ENCODE measurements at places on chromosomes 5 and 9.

DNA sequence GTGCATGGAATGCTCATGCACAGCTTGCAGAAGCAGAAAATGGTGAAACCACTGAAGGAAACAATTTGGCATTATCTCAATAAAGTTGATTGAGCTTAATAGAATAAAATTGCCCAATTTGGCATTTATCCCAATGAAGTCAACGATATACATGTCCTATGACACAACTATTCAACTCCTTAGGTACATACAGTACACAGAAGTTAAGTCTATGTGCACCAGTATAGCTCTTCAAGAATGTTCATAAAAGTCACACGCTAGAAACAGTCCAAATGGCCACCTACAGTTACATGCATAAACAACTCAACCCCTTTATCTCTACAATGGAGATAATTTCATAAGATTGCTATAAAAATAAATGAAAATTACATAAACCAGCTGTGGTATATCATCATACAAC is 184.5 kb downstream of the DENND1A start:
- DNase-seq: no peak

DNA sequence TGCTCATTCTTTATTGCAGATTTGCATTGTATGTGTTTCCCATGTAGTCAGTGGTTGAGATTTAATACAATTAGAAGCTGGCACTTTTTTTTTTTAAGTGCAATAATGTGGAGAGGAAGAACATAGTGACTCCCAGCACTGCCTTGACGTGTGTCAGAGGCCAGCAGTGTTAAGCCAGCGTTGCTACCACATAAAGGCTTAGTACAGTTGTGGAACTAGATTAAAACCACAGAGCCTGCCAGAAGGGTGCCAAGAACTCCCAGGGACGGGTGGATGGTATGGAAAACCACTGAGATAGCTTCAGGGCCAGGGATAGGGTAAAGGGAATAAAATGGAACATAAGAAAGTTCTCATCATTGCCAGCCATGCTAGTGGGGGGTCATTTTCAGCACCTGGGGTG is 142.9 kb downstream of the TRIO start:
- DNase-seq: no peak

DNA sequence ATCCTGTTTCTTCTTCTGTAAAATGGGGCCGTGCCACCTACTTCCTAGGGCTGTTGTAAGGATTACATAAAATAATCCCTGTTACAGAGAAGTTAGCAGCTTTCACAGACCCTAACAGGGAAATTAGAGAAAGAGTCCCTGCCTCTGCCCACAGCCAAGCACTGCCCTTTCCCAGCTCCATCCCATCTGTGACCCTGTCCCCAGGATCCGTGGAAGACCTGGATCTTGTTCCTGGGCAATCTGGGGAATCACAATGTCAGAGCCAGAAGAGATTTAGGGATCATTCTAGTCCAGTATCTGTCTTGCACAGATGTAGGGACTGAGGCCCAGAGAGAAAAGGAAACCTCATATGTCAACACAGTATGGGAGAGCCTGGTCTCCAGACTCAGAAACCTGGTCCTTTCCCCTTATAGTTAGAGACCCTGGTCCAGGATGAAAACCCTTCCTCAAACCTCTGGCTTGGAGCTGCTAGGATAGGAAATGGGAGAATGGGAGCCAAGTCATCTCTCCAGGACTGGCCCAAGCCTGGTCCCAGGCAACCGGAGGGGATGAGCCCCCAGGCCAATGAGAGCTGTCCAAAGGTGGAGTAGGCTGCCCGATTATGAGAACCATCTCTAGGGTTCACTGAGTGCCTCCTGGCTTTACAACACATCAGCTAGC is 12.5 kb downstream of the LHX6 start:
- no peak for DNase-seq

GRCh38 chr5:15496886-15497285 is 3.1 kb upstream of the FBXL7 start:
- DNase-seq: no peak

GRCh38 chr5:178538741-178539229 is 51.4 kb downstream of the COL23A1 start:
- DNase-seq: no peak

DNA sequence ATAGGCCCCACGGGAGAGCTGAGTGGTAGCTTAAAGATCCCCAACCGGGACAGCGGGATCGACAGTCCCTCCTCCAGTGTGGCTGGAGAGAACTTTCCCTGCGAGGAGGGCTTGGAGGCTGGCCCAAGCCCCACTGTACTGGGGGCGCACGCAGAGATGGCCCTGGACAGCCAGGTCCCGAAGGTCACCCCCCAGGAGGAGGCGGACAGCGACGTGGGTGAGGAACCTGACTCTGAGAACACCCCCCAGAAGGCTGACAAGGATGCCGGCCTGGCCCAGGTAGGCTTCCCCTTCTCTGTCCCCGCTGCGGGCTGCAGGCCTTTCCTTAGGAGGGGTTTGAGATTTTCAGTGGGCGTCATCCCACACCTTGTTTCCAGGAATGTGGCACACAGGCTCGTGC is 29.1 kb downstream of the FGD3 start:
- DNase-seq: no peak

DNA sequence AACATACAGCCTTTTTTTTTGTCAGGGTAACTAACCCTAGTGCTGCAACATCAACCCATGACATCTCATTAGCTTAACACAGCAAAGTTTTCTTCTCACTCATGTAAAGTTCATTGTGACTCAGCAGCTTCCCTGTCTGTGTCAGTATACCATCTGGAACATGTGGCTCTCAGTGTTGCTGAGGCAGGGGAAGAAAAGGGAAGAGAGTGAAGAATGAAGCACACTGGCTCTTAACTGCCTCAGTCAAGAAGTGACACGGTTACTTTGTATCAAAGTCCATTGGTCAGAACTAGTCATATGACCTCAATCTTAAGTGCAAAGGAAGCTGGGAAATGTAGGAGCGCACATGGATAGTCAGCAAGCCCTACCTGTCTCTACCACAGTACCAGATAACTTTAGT is 185.0 kb upstream of the ELL2 start:
- DNase-seq: no peak

- no peak for DNase-seq
Observed at GRCh38 chr5:72723581-72723980, 92.9 kb upstream of the TNPO1 start.

DNA sequence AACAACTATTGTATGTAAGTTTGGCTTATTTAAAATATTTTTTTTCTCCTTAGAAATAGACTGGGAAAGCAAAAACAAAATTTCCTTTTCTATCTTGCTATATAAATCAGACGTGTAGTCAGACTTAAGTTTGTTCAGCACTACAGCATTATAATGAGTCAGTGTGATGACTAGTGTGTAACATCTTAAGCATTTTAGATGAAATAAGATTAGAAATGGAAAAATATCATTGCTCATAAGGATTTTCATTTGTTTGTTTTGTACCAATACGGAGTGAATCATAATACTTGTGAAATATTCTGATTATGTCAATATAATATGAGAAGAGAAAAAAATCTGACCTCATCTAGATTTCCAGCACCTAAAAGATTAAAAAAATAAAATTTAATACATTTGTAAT is 64.7 kb upstream of the RICTOR start:
- peak; percentile 56 for DNase-seq

GRCh38 chr9:123235448-123235847 is 32.9 kb downstream of the STRBP start:
- DNase-seq: no peak

- DNase-seq: no peak
Observed at GRCh38 chr5:97624886-97625285, 441.8 kb upstream of the RIOK2 start.

- no peak for DNase-seq
Observed at GRCh38 chr9:13414349-13414748, 134.9 kb upstream of the MPDZ start.

GRCh38 chr5:36596247-36596646 is 10.2 kb upstream of the SLC1A3 start:
- no peak for DNase-seq

DNA sequence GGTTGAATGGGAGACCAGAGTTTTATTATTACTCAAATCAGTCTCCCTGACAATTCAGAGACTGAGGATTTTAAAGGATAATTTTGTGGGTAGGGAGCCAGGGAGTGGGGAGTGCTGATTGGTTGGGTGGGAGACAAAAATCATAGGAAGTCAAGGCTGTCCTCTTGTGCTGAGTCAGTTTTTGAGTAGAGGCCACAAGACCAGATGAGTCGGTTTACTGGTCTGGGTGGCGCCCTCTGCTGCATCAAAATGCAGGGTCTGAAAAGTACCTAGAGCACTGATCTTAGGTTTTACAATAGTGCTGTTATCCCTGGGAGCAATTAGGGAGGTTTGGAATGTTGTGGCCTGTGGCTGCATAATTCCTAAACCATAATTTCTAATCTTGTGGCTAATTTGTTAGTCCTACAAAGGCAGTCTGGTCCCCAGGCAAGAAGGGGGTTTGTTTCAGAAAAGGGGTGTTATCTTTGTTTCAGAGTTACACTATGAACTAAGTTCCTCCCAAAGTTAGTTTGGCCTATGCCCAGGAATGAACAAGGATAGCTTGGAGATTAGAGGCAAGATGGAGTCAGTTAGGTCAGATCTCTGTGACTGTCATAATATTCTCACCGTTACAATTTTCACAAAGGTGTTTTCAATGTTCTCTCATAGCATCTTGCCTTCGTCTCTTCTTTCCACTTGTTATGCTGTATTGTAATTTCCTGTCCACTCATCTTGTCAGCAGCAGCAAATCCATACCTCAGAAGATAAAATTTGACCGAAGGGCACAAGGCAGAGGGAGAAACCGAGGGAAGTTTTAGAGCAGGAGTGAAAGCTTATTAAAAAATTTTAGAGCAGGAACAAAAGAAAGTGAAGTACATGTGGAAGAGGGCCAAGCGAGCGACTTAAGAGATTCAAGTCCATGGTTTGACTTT is 59.2 kb upstream of the CLINT1 start:
- DNase-seq: no peak

GRCh38 chr5:64384765-64385164 is 121.0 kb upstream of the RGS7BP start:
- peak; percentile 20 for DNase-seq

GRCh38 chr9:124395826-124396225 is 19.4 kb downstream of the PSMB7 start:
- no peak for DNase-seq

DNA sequence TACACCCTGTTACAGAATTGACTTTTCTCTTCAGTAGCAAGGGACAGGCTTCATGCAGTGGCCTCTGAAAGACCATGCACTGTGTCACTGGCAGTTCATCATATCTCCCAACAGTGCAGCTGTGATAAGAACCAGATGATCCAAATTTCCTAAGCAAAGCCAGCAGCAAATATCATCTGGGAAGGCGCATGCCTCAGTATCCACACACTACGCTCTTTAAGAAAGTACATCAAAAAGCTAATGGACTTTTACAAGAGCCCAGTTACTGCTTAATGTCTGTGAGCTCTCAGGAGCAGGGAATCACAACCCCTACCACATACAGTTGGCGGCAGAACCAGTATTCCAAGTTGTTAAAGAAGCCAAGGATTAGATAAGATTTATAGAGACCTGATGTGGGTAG is 25.1 kb downstream of the ADAMTSL1 start:
- DNase-seq: no peak

GRCh38 chr5:110590187-110590586 is 136.3 kb downstream of the TMEM232 start:
- DNase-seq: peak; percentile 0

- DNase-seq: no peak
Observed at GRCh38 chr5:172117977-172118701, 69.9 kb downstream of the STK10 start.

Measured in HS-27A (cell line).